ENCODE measurements at places on chromosomes 3 and 15. TPM values are rescaled to one million over a fixed set of nuclear protein-coding genes. Genes with fewer than 3 reads are reported as not detected.

Gene EHHADH
- 4.7 TPM for total RNA-seq

Gene OSTN
- total RNA-seq: 0.28 TPM

Gene ZNF774
- total RNA-seq: 1.1 TPM

Gene GOLGA8O
- 0.36 TPM for total RNA-seq

Gene UROC1
- not detected for total RNA-seq

Gene GOLGA8B
- total RNA-seq: 6.4 TPM

Gene BDH1
- 3.1 TPM for total RNA-seq

Gene FBLN2
- 10.8 TPM for total RNA-seq
